Right forelimb (tissue), 1 donor: ENCODE measurements at places on chromosomes 1 and 21.

DNA sequence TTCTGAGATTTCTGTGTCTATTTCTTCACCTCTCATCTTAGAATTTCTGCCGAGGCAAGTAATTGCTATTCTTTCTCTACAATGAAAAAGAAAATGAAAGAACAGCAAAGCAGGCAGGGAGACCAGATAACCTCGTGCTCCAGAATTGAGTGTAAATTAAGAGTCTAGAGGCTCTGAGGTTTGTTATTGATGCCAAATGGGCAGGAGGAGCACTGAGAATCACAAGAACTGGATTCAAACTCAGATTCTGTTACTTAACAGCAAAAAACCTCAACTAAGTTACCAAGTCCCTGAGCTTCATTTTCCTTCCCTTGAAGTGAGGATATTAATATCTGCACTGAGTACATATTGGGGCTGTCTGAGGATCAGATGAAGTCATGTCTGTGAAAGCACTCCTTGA, 5.5 kb upstream of the DDR2 start:
- no peak for DNase-seq

DNA sequence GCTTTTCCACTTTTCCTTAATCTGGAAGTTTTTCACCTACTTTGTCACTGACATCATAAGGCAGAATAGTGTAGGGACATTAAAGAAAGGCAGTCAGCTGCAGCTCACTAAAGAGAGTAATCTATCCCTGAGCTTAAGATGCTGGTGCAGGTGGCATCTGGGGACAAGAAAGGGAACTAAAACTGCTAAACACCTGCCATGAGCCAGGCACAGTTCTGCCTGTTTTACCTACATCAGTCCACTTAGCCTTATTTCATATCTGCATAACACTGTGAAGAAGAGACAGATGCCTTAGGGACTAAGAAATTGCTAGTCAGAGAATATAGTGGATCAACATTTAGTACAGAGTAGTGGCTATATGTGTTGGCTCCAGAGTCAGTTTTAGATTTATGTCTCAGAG, 88.1 kb downstream of the GPATCH2 start:
- no peak for DNase-seq

GRCh38 chr1:46969014-46969619, 27.8 kb upstream of the CYP4A11 start:
- DNase-seq = no peak

GRCh38 chr1:113991467-113991997, 12.3 kb downstream of the OLFML3 start:
- DNase-seq = no peak

DNA sequence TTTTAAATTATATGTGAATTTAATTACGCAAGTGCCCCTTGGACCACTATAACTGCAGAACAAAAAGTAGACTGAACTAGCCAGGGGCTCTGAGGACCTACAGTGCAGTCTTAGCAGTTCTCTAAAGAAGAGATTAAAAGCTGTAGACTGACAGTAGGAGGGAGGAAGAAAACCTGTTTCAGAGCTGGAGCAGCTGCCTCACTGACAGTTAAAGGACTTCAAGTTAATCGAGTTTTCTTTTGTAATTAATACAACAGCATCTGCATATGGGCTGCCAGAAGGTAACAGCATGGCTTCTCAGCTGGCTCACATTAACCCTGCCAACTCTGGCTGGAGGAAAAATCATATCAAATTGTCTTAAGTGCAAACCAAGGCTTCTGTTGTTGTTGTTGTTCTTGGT, 19.9 kb downstream of the DSTYK start:
- no peak for DNase-seq

- peak; percentile 83 for DNase-seq
Measured at GRCh38 chr1:178501705-178502329, 5.1 kb upstream of the CLEC20A start.

GRCh38 chr1:61427510-61427909, 297.4 kb downstream of the TM2D1 start:
- no peak for DNase-seq

GRCh38 chr21:25999921-26000582, 170.5 kb downstream of the APP start:
- no peak for DNase-seq

GRCh38 chr1:225448146-225448805, 20.4 kb upstream of the LBR start:
- peak; percentile 2 for DNase-seq

DNA sequence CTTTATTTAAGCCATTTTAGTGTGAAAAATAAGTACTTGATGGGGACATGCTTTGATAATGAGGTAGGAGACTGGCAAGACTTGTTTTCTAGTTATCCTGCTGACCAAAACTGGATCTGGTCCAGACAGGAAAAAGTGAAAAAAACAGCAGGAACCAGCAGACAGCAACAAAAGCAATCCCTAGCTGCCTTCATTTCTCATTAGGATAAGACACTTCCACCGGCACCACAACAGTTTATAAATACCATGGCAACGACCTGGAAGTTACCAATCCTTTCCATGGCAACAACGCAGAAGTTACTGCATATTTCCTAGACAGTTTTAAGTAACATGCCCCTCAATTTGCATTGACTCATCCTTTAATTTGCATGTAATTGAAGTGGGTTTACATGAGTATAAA, 993.8 kb upstream of the NCAM2 start:
- DNase-seq = no peak

- no peak for DNase-seq
Measured at GRCh38 chr1:155681776-155682175, 6.8 kb downstream of the YY1AP1 start.

DNA sequence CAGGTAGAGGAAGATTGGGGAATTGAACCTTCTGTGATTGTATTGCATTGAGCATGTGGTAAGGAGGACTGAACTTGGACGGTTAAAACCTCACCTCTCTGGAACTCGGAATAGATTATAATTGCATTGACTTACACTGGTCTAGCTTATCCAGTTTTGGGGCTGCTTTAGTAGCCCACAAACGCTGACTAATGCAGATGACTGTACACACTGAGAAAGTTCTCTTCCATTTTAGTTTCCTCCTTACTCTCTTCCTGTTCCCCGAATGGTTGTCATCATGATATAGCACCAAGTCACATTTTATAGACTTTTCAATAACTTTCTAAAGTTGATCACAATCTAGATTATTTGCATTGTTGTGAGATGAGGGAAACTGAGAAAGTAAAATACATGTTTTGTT, 78.2 kb downstream of the NFIA start:
- no peak for DNase-seq

DNA sequence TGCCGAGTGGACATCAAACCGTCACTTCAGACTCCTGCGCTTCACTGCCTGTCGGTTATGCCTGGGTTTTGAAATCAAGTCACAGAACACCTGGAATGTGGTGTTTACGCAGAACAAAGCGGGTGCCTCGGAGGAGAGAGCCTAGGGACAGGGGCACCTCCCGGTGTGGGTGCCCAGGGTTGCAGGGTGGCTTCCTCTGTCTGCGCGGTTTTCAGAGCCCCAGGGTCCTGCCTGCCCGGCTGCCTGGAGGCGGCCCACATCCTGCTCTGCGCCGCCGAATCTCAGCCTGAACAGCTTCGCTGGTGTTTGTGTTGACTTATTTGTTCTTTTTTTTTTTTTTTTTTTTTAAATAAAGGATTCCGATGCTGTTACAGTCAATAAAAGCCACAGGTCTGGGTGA, 113.5 kb upstream of the COL6A1 start:
- DNase-seq = no peak

DNA sequence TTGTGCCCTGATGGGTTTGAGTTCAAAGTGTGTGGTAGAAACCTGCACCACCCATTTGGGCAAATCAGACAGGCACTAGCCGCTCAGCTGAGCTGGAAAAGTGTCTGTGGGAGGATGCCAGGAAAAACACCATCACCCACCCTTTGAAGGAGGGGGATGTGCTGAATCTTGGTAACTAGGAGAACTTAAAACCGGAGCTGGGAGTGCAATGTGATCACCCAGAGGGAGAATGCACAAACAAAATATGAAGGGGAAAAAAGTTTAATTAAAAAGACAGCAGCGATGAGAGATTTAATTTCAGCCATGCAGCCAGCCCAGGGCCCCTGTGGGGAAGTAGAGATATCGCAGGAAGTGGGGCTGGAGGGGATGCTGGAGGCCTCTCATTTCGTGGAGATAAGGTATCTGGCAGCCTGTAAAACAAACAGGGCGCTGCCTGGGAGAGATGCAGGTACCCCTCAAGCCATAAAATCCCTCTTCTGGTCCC, 86.8 kb upstream of the BCAR3 start:
- no peak for DNase-seq

- DNase-seq = no peak
Measured at GRCh38 chr1:2991753-2992495, 29.3 kb upstream of the ACTRT2 start.

- DNase-seq = no peak
Measured at GRCh38 chr1:192767798-192768197, 41.0 kb upstream of the RGS2 start.

- DNase-seq = no peak
Measured at GRCh38 chr21:45772180-45772579, 128.7 kb downstream of the PCBP3 start.

GRCh38 chr1:90809996-90810395, 92.9 kb upstream of the BARHL2 start:
- no peak for DNase-seq

DNA sequence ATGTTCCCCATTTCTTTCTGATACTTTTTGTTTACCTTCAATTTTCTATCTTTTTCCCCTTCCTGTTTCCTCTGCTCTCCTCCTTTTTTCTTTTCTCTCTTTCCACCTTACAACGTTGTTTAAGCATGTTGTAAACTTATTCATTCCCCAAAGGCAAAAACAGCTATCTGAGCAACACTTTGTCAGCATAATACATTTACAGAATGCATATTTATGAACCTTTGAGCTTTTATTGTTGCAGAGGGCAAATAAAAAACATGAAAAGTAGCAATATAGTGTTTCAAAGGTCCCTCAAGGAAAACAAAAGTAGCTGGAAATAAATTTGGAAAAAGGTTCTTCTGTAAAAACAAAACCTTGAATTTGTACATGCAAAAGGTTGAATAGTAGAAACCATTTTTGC, 169.5 kb downstream of the ATP6V1G3 start:
- no peak for DNase-seq

DNA sequence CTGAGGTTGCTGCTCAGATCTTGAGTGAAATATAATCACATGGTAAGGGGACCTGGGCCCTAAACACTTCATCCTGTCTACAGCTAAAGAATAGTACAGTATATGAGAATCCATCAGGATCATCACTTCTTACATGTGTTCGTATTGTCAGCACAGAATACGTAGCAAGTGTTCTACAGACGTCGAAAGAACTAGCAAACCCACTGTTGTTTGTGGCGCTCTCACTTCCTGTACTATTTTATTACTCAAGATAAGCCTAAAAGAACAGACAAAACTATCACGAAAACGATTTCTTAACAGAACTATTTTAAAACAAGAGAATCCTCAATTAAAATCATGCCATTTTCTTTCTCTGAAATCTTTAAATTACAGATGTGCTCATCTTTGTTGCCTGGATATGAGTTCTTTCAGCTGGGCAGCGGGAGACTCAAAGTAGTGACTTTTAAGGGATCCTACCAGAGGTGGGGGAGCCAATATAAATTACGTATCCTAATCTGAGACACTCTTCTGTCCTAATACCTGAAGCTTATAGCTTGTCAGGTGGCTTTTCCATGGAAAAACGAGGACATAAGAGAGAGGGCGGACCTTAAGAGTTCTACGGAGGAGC, 724 bp downstream of the ST7L start:
- DNase-seq = no peak
